ENCODE measurements at places on chromosomes 5 and 9. TPM values are rescaled to one million over a fixed set of nuclear protein-coding genes. Genes with fewer than 3 reads are reported as not detected.
A peak's percentile ranks its signal among the peaks of the same experiment; 100 is the strongest.

- no peaks in the 10 kb centered on the region for H3K4me1 ChIP-seq
- H3K27me3 ChIP-seq, result no peaks in the 10 kb centered on the region
- no peak overlapping the region for H3K4me3 ChIP-seq
- no peak overlapping the region for H3K27ac ChIP-seq
- no peak for DNase-seq
Observed at GRCh38 chr5:68628082-68628814, 412.7 kb downstream of the PIK3R1 start.

GRCh38 chr9:116899337-116900006 lies 212.4 kb downstream of the TRIM32 start:
- no peak overlapping the region for H3K4me3 ChIP-seq
- H3K27me3 ChIP-seq, result no peaks in the 10 kb centered on the region
- peak overlapping the region; percentile 57 for H3K27ac ChIP-seq
- DNase-seq, result no peak
- H3K36me3 ChIP-seq, result no peaks in the 10 kb centered on the region
- no peaks in the 10 kb centered on the region for H3K4me1 ChIP-seq

GRCh38 chr5:56814361-56814962 lies 887 bp upstream of the MAP3K1 start:
- peaks cover 11% of the 10 kb centered on the region for H3K27me3 ChIP-seq
- DNase-seq, result peak; percentile 6
- H3K27ac ChIP-seq, result no peak overlapping the region
- peak overlapping the region; percentile 88 for H3K4me3 ChIP-seq

DNA sequence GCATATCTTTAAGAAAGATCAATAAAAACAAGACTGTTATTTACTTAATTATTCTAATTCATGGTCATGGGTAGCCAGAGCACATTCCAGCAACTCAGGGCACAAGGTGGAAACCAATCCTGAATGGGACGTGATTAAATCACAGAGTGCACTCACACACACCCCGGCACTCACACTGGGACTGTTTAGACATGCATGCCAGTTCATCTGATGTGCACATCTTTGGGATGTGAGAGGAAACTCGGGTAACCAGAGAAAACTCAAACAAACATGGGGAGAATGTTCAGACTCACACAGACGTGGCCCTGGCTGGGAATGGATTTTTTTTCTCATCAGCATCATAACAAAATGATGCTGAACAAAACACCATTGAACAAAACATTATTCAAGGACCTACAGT lies 29.4 kb downstream of the SMAD5 start:
- no peak overlapping the region for H3K4me3 ChIP-seq
- H3K36me3 ChIP-seq, result peaks cover 8% of the 10 kb centered on the region
- peak overlapping the region; percentile 43 for H3K27ac ChIP-seq
- DNase-seq, result no peak
- no peaks in the 10 kb centered on the region for H3K27me3 ChIP-seq

- no peaks in the 10 kb centered on the region for H3K36me3 ChIP-seq
- DNase-seq, result peak; percentile 89
- H3K27me3 ChIP-seq, result peaks cover 6% of the 10 kb centered on the region
- H3K4me3 ChIP-seq, result peak overlapping the region; percentile 73
Observed at GRCh38 chr5:100595152-100595811, 60.1 kb downstream of the FAM174A start.

GRCh38 chr5:112918679-112919078 lies 3.3 kb downstream of the REEP5 start:
- no peak overlapping the region for H3K27ac ChIP-seq
- peaks cover 83% of the 10 kb centered on the region for H3K4me1 ChIP-seq
- DNase-seq, result no peak
- peaks cover 44% of the 10 kb centered on the region for H3K36me3 ChIP-seq
- no peak overlapping the region for H3K4me3 ChIP-seq
- peaks cover 9% of the 10 kb centered on the region for H3K27me3 ChIP-seq

DNA sequence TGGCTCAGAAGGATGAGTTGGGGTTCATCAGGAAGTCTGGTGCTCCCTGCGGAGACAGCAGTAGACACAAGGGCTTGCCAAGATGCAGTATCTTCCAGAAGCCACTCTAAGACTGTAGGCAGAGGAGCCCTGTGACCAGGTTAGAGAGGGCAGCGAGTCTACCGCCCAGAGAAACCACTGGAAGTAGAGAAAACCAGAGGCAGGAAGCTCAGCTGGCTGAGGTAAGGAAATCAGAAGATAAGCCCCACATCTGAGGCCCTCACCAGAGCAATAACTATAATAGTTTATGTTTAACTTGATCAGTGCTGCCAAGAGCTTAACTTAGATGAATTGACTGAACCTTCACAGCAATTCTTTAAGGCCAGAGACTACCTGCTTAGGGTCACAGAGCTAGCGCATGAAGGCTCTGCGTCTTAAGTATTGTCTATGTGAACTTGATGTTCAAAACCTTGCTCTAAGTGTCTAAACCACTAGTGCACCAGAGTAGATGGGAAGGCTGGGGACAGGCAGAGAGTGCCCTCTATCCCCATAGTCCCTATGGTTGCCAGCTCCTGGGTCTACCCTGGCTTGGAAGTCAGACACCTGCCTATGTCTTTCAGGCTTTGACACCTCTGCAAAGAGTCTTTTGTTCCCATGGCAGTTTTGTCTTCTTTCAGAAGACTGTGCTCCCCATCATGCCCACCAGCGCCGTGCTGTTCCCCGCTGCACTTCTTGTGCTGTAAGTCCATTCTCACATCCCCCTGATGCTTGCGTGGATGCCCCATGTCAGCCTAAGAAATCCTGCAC lies 228.2 kb upstream of the KLF4 start:
- H3K4me3 ChIP-seq, result no peak overlapping the region
- peaks cover 22% of the 10 kb centered on the region for H3K27me3 ChIP-seq
- no peaks in the 10 kb centered on the region for H3K36me3 ChIP-seq
- H3K27ac ChIP-seq, result no peak overlapping the region
- peaks cover under 1% of the 10 kb centered on the region for H3K4me1 ChIP-seq

- H3K27ac ChIP-seq, result no peak overlapping the region
- H3K36me3 ChIP-seq, result peaks cover 31% of the 10 kb centered on the region
- no peaks in the 10 kb centered on the region for H3K27me3 ChIP-seq
- H3K4me3 ChIP-seq, result no peak overlapping the region
Observed at GRCh38 chr5:139376364-139376763, 6.7 kb downstream of the SLC23A1 start.

DNA sequence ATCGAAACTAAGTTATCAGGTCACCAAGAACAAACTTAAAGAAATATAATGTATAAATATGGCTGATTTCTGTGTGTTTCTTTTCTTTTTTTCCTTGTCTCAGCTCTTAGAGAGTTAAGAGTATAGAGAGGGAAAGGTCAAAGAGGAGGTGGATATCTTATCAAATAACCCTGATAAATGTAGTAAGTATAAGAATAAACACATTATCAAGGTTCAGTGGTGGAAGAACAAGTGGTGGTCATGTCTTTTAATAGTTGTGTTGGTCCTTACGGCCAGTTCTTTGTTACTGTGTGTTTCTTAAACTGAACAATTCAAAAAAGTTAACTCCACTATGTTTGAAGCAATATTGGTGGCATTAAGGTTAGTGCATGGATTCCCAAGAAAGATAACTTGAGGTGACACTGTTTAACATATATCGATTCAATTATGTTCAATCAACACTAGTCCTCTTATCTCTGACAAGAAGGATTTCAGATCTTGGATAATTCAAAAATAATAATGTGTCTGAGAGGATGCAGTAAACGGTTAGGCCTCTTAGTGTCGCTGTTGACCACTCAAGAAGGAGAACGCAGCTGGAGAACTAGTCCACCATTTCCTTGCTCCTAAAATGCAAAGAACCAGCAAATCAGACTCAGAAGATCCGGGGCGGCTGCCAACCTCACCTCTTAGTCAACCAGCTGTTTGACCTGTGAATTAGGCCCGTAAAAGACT lies at the start of gene PCDHGA3:
TSS of gene PCDHGA3 (plus strand) at position 588 of the 711 bp plus-strand sequence. CDS start 205 bp downstream, outside the sequence.
- H3K27me3 ChIP-seq, result peaks cover under 1% of the 10 kb centered on the region
- peak within 1 kb of the TSS; percentile 95 for H3K27ac ChIP-seq
- DNase-seq, result peak; percentile 57
- peaks cover 9% of the 10 kb centered on the region for H3K4me1 ChIP-seq

DNA sequence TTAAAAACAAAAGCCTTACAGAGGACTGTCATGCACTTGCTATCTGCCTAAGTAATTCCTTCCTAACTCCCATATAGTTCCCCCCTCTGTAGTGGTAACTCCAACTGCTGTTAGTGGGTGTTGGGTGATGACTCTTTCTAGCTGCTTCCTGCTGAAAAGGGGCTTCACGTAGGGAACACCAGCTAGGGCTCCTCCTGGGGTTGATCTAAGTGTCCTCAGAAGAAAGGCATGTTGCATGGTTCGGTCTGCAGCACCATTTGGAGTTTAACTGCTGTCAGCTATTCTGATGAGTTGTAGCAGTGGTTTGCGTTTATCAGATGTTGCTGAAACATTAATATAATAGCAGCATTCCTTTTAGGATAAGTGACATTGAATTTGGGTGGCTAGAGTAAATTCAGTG lies 281.9 kb upstream of the TUSC1 start:
- no peaks in the 10 kb centered on the region for H3K27me3 ChIP-seq
- DNase-seq, result no peak
- no peak overlapping the region for H3K4me3 ChIP-seq
- H3K4me1 ChIP-seq, result no peaks in the 10 kb centered on the region
- H3K27ac ChIP-seq, result no peak overlapping the region

- no peak for DNase-seq
- no peaks in the 10 kb centered on the region for H3K4me1 ChIP-seq
- no peak overlapping the region for H3K4me3 ChIP-seq
- H3K36me3 ChIP-seq, result no peaks in the 10 kb centered on the region
Observed at GRCh38 chr5:34858790-34859189, 19.8 kb downstream of the TTC23L start.

DNA sequence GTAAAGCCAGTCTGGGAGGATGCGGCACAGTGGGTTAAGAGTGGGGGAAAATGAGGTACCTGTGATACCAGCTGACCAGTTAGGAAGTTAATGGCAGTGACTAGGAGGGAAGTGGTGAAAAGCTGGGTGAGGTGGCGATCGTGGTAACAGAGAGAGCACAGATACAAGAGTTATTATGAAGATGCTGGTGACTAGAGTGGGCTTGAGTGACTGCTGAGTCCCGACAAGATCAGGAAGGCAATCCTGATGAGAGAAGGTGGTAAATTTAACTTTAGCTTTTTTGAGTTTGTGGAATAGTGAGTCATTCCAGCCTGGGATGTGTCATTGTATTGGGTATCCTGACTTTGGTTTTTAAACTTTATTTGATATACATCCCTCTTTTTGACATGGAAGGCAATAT lies 38.8 kb downstream of the CMYA5 start:
- H3K4me3 ChIP-seq, result no peak overlapping the region
- H3K27me3 ChIP-seq, result peaks cover 3% of the 10 kb centered on the region
- DNase-seq, result no peak
- no peaks in the 10 kb centered on the region for H3K36me3 ChIP-seq

DNA sequence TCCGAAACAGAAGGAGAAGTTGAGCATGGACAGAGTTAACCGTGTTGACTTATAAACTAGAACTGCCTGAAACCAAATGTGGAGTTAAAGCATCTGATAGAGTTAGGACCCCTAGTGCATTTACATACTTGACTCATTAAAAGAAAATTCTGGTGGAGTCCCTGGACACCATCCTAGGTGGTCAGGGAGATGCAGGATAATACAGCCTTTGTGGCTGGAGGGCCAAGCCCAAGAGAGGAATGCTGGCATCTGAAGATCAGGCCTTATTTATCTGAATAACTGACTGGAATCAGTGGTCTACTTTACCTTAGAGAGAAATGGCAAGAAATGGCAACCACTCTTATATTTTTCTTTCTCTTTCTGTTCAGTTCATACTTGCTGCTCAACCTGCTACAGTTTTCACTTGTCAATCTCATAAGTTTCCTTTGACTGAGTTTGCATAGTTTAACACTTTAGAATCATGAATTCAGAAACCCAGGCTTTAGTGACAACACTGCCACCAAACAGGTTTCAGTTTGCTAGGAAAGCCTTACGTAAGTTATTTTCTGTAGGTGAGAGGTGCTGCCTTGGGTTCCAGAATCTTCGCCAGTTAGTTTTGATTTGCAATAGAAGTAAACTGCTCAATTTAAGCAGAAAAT lies 10.2 kb downstream of the CMYA5 start:
- H3K36me3 ChIP-seq, result no peaks in the 10 kb centered on the region
- peaks cover 1% of the 10 kb centered on the region for H3K27me3 ChIP-seq
- no peak overlapping the region for H3K4me3 ChIP-seq
- DNase-seq, result no peak
- H3K4me1 ChIP-seq, result peaks cover 28% of the 10 kb centered on the region

SPATA31A3 gene
- total RNA-seq, result not detected

PCDHB16 gene
- total RNA-seq, result 3.9 TPM

RNF183 gene
- not detected for total RNA-seq

PALM2AKAP2 gene
- total RNA-seq, result 32.7 TPM

NUDT2 gene
- 36.4 TPM for total RNA-seq

LCP2 gene
- total RNA-seq, result not detected

TRPM6 gene
- not detected for total RNA-seq

IL12B gene
- not detected for total RNA-seq

Data from HFFc6 (cell line).